ENCODE measurements at places on chromosomes 2 and 18.

- no peak for DNase-seq
Measured at GRCh38 chr2:203664029-203664755, 42.2 kb upstream of the CD28 start.

DNA sequence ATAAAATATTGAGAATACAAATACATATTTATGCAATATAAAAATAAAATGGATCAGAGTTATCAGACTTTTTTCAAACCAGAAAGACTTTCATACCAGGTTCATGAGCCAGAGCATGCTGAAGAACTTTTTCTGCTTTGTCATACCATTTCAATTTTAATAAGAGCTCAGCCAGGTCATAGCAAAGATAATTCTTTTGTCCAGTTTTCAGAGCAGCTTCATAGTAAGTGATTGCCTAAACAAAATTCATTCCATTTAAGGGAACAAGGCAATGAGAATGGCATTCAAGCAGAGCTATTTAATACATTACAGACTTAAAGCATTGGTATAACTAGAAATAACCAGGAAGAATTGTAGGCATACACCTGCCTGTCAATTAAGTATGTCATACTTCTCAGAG lies 42.3 kb downstream of the TTC21B start:
- DNase-seq = no peak

DNA sequence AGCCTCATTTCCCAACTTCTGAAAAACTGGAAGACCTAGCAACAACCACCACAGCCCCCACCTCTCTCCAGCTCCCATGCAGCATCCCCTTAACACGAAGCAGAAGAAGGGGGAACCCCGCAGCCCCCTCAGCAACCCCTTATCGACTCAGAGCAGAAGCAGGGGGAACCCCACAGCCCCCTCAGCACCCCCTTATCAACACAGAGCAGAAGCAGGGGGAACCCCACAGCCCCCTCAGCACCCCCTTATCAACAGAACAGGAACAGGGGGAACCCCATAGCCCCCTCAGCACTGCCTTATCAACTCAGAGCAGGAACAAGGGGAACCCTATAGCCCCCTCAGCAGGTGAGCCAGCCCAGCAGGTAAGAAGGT lies 6.7 kb downstream of the SLC66A2 start:
- DNase-seq = no peak

DNA sequence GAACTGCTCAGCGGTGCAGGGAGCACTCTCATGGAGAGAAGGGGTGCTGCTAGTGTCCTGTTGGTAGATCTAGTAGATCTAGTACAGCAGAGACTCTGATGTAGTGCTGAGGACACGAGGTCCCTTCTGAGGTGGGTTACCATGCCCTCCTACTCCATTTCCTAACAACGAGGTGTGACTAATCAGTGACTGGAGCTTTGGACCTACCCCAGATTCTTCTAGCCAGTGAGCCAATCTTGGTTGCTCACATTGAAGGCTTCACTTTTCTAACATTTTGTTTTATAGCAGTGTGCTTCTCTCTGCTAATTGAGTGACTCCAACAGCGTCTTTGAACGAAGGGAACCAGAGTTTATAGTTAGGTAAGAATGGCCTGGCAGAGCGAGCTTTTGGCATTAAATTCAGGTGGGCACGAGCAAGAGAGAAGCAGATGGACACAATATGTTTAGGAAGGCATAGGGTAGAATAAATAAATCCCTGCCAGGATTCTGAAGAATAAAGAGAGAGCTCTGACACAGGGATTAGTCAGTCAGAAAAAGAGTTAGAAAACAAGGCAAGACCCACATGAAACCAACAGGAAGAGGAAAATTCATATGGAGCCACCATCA lies 306.0 kb upstream of the RAB12 start:
- no peak for DNase-seq

DNA sequence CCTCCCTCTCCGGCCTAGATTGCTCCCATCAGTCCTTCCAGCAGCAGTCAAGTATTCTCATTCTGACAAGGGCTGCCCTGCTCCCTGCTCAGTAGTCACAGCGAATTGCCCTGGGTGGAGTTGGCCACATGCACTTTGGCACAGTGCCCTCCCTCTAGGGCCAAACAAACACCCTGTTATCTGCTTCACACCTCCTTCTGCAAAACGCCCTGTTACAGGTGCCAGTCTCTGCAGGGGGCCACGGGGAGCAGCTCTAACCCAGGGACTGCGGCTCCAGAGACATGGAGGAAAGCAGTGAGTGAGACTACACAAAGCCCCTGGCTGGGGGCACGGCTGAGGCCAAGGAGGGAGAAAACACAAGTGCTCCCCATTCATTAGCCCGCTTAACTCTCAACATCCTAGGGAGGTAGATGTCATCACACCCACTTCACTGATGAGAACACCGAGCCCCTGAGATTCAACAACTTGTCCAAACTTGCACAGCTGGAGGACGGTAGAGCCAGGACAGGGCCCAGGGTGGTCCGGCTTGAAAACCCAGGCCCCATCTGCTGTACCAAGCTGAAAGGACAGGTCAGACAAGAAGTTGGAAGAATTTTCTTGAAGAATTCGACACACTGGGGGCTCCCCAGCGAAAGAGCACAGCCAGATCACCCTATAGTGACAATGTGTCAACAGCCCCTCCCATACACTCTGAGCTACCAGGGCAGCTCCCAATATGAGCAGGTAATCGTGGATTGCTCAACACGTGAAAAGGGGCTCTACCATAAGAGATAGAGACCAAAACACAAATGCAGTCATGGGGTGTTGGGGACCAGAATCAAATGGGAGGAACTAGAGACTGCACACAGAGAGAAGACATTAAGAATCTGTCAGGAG lies 8.7 kb upstream of the TFCP2L1 start:
- no peak for DNase-seq

- no peak for DNase-seq
Measured at GRCh38 chr2:125526093-125526492, 1129.9 kb upstream of the GYPC start.

GRCh38 chr2:147181351-147182029 lies 663.3 kb upstream of the ACVR2A start:
- DNase-seq = no peak

GRCh38 chr18:74517236-74517630 lies 17.1 kb upstream of the CNDP1 start:
- DNase-seq = no peak

- no peak for DNase-seq
Measured at GRCh38 chr2:190493095-190493494, 41.4 kb downstream of the NEMP2 start.

GRCh38 chr2:64992218-64992617 lies 3.0 kb downstream of the SLC1A4 start:
- DNase-seq = no peak

GRCh38 chr2:219099329-219099728 lies 38.6 kb upstream of the IHH start:
- no peak for DNase-seq

DNA sequence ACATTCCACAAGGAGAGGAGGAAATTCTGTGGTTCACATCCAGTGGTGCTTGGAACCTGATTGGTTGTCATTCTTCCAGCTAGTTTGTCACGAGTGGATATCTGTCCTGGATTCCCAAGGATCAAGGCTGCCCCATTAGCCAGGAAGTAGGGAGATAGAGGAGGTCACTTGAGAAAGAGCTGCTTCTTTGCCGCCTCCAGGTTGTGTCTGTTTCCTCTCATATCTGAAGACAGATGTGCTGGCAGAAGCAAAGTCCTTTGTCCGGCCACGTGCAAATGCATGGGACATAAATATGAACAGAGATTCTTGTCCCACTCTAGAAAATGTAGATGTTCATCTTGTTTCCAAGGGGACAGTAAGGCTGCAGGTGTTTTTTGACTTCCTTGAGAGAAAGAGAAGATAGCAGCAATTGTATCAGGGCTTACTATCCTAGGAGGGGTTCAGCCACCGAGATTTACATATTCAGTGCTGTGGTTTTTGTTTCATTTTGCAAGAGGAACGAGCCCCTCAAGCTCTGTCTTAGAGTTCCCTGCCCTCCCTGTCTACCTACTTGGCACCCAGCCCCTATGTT lies 174.4 kb downstream of the RPIA start:
- no peak for DNase-seq

DNA sequence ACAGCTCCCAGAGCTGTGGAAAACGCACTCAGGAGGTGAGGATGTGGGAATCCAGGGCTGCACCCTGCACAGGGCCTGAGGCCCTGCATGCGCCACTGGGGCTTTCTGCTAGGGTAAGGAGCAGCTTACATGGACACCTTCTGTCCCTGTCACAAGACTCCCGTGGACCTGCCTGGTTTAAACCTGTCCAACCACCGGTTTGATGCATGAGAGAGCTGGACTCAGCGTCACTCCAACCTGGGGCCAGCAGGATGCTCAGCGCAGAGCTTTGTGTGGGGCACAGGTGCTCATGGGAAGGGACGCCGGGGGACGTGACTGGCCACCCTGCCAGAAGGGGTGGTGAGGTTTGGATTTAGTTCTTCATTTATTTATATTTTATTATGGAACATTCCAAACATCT lies 24.2 kb downstream of the SNORC start:
- DNase-seq = no peak

DNA sequence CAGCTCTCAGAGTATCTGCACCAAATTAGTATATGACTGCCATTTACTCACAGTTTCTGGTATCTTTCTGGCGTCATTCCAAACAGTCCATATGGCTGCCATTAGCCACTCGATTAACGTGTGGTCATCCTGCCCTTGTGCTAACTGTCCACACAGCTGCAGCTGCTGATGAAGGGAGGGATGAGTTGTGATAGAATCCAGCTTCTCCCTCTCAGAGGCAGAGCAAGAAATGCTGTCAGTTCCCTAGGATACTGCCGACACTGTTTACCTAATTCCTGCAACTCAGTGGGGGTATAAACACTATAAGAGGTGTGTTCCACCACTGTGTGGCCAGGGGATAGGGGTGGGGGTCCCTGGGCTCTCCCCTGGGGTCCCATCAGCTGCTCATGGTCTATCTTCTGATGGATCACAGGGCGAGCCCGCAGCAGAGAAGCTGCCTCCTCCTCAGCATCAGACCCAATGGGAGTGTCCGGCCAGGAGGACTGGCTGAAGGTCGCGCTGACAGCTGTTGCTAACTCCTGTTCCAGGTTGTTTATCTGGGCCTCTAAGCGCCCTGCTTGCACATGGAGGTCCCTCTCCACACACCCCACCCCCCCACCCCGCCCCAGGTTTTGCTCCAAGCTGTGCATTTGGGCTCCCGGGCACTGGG lies 17.3 kb upstream of the KLHL23 start:
- no peak for DNase-seq

DNA sequence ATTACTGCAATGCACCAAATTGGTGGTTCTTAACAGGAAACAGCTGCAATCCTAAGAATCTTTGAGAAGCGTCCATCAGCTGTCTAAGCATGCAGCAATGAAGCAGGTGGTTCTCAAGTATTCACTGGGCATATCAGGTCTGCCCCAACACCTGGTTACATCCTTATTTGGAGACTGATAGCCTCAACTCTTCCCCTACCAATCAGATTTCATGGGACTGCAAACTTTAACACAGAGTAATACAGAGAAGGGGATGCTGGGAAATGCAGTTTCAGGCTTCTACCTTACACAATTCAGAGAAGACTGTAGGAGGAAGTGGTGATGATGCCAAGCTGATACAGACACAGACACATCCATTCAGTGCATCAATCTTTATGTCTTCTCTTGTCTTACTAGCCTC lies 240.5 kb downstream of the BCL2 start:
- DNase-seq = no peak

GRCh38 chr2:85427300-85427835 lies 8.9 kb downstream of the SH2D6 start:
- DNase-seq = no peak

GRCh38 chr2:167404627-167405284 lies 516.5 kb downstream of the XIRP2 start:
- DNase-seq = no peak

DNA sequence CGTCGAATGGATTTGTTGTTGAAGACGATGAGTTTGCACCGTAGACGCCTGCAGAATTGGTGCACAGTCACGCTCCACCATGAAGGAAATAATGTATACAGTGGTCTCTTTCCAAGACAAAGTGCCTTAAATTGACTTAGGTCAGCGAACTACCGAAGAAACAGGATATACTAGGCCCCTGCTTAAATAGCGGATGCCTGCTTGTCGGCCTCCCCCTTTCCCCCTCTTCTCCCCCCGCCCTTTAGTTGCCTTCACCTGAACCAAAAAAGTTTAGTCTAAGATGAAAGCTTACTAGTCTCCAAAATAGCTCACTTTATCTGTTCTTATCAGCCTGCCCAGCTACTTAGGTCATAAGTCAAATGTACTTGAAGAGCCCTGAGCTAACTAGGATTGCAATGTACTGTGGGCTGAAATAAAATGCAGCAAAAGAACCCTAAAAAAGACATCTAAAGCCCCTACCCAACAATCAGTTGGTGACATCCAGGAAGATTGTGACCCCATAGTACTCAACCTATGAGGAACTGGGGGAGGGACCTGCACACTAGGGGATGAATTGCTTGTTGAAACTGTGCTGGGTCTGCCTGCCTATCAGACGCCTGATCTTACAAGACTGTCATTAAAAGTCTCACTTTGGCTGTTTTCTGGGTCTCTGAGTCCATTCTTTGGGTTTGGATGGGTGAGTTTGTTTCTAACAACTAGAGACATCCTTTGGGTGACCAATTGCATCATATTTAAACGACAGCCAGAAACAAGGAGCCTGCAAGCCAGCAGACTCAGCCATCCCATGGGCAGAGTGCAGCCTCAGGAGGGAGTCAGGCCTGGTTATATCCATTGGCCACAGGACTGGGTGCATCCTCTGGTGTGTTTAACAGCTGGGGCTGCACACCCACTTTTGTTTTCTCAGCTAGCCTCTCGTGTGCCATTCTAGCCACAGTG lies 14.5 kb downstream of the ACOXL start:
- no peak for DNase-seq

GRCh38 chr18:45498287-45498658 lies 117.0 kb upstream of the SLC14A2 start:
- no peak for DNase-seq

DNA sequence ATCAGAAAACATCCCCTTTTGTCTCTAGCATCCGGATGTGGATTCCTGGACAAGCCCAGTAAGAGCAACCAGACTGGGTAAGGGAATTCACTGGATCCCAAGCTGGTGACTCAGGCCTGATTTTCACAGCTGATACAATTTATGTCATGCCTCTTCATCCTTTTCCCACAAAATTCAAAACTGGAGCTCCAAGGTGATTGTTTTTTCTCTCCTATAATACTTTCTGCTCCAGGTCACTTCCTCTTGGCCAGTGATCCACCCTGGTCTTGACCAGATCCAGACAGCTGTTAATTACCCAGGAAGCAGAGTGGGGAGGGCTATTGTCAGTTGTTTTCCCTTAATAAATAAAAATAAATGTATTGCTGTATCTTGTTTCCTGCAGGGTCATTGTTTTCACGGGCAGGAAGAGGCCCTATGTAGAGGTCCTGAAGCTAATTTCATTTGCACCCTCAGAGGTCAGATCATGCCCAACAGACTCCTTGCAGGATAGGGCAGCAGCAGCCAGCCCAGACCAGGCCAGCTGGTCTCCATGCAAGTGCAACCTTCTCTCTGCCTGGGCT lies 57.6 kb downstream of the EVA1A start:
- DNase-seq = no peak

GRCh38 chr2:54546518-54546917 lies 90.4 kb downstream of the SPTBN1 start:
- no peak for DNase-seq

GRCh38 chr18:37962316-37962966 lies 396.8 kb upstream of the CELF4 start:
- DNase-seq = no peak
